NCI-H1092 (cell line): ENCODE measurements at places on chromosomes 5 and 9.

- DNase-seq: no peak
Observed at GRCh38 chr5:137453483-137454080, 45.5 kb downstream of the SPOCK1 start.

- no peak for DNase-seq
Observed at GRCh38 chr9:4815381-4815956, 22.7 kb downstream of the RCL1 start.

DNA sequence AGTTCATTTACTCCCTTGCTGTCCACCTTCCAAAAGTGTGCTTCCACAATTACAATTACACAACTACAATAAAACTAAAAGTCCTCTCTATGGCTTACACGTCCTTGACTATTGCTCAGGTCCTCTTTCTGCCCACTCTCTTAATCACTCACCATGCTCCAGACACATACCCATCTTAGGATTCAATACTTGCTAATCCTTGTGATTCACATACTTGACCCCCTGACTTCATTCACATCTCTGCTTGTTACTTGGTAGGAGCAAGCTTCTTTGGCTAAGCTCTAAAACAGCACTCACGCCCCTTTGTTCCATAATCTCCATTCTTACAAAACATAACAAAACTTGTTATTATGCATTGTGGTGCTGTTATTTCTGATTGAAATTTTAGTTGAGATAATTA is 215.8 kb downstream of the EDIL3 start:
- no peak for DNase-seq

DNA sequence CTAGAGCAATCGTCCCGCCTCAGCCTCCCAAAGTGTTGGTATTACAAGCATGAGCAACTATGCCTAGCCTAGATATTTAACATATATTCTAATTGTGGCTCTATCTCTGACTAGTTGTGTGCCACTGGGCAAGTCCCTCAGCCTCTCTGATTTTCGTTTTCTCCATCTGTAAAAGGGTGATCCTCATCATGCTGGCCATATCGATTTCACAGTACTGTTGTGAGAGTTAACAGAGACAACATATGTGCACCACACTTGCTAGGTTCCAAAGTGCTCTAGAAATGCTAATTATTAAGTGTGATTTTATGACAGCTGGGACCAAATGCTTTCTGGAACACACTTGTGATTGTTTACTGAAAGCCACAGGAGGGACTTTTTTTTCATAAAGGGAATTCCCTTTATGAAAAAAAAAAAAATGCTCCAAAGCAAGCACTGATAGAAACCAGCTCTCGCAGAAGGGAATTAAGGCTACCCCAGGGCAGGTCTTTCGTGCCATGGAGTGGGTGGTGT is 78.5 kb upstream of the EPB41L4B start:
- no peak for DNase-seq

DNA sequence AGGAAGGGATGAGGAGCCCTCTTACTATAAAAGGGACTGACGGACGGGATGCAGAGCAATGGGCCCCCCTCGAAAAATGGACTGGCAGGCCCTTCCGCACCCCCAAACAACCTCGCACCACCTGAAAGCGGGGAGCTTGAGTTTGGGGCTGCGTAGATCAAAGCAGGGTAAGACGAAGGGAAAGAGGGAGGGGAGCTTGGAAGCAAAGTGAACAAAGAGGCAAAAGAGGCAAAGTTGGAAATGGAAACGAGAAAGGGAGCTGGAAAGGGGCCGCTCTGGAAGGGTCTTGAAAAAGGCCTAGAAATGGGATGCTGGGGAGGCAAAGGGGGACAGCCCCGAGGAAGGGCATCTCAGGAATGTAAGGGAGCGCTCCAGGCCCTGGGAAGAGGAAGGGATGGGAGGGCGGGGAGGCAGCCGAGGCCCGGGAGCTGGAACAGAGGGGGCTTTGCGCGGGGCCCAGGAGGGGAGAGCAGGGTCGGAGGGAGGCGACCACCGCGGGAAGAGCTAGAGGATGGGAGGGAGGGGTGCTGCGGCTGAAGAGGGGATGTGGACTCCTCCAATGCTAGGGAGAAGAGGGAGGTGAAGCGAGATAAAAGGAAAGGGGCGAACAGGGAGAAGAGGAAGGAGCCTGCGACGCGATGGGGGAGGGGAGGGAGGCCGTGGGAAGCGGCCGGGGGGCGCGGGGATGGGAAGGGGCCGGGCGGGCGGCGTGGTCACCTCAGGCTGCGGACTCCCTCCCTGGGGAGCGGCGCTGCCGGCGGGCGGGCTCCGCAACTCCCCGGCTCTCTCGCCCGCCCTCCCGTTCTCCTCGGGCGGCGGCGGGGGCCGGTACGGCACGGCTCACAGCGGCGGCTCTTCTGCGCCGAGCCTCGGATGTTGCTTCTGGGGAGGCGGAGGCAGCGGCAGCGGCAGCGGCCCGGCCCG is 577 bp downstream of the RNF145 start:
- DNase-seq: peak; percentile 7

GRCh38 chr5:132662004-132662401 is 4.0 kb downstream of the IL13 start:
- DNase-seq: no peak

DNA sequence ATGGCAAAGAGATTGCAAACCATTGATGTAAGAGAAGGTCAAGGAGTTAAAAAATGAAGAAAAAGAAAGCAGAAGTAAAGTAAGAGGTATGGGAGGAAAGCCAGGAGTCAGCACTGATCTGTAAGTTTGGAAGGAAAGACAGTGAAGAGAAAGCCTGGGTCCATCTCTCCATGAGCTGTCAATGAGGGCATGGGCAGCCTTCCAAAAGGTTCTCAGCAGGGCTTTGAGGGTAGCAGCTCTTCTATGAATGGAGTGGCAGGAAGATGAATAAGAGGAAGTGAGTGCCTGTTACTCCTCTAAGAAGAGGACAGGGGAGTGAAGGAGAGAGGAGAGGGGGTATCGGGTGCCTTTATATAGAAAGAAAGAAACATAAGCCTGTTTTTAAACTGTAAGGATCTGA is 97.1 kb downstream of the ADCY2 start:
- no peak for DNase-seq

DNA sequence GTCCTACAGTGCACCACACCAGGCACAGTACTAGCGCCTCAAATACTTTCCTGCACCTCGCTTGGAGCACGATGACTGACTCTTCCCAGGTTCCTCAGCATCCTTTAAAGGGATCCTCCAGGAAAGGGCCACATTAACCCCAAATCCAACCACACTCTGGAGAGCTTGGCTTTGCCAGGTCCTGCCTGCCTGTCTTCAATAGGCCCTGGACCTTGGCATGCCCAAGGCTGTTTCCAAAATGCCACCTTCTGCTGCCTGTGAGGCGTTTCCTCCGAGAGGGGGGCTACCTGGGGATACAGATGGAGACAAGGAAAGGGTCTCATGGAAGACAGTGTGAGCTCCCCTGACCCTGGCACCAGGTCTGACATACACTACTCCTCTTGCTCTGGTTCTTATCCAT is 169.9 kb downstream of the DAB2IP start:
- no peak for DNase-seq

DNA sequence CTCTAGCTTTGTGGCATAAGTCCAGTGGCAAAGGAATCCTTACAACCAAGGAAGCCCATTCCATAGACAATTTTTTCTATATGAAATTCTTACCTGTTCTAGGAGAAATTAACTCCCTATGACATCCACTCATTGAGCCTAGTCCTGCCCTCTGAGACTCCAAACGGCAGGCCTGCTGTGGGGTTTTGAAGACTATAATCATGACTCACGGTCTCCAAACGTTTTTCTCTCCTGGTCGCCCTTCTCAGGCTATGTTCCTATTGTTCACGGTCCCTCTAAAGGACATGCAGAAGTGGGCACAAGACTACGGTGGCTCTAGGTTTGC is 611 bp downstream of the EXOSC3 start:
- DNase-seq: no peak

- no peak for DNase-seq
Observed at GRCh38 chr5:140862441-140863295, 6.1 kb upstream of the PCDHA11 start.

GRCh38 chr5:112995764-112996618 is 19.4 kb downstream of the DCP2 start:
- peak; percentile 36 for DNase-seq

- no peak for DNase-seq
Observed at GRCh38 chr5:96088706-96089498, 127.3 kb upstream of the ELL2 start.

- no peak for DNase-seq
Observed at GRCh38 chr5:14700478-14701436, 36.2 kb downstream of the OTULIN start.
